NCI-H82 (cell line): ENCODE measurements at places on chromosomes 7 and 10.

DNA sequence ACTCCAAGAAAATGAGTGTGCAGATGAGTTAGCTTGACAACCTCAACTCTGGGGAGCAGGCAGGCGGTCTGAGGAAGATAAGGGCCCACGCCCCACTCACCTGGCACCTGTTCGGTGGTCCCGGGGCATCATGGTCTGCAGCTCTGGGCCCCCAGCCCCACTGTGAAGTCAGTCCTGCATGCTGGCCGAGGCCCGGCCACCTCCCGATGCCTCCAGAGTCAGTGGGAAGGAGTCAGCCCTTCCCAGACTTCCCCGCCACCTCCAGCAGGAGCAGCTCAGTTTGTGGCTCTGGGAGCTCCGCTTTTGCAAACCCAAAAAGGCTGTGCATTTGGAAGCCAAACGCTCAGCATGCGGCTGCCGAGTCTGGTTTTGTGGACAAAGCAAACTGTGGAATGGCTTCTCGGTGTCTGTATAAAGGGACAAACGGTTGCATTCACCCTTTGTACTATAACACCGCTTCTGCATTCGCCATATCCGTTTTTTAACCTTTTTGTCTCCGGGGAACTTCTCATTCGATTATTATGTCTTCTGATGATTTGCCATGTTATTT, 167.3 kb downstream of the CCDC3 start:
- DNase-seq: no peak

DNA sequence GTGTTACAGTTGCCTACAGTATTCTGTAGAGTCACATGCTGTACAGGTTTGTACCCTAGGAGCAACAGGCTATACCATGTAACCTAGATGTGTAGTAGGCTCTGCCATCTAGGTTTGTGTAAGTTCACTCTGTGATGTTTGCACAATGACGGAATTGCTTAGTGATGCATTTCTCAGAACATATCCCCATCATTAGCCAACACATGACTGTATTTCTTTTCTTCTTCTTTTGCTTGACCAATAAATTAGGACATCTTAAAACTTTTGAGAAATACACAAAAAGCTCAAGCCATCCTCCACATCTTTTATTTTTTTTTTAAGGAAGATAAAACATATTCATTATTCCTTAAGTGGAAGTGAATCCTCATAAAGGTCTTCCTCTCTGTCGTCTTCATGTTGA, 5.4 kb upstream of the PFKFB3 start:
- no peak for DNase-seq

DNA sequence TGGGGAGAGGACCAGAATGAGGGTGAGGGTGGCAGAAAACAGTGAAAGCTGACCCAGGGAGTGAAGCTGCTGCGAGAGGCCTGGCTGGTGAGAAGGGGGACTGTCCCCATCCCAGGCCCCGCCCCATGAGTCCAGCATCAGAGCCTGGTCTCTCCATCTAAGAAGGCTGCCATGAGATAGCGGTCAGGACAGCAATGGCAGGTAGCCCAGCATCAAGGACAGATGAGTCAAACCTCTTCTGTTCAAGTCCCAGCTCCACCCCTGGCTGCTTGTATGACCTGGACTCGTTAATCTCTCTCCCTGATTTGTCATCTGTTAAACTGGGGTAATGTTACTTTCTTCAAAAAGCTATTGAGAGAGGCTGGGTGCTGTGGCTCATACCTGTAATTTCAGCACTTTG, 22.2 kb downstream of the GPNMB start:
- no peak for DNase-seq

DNA sequence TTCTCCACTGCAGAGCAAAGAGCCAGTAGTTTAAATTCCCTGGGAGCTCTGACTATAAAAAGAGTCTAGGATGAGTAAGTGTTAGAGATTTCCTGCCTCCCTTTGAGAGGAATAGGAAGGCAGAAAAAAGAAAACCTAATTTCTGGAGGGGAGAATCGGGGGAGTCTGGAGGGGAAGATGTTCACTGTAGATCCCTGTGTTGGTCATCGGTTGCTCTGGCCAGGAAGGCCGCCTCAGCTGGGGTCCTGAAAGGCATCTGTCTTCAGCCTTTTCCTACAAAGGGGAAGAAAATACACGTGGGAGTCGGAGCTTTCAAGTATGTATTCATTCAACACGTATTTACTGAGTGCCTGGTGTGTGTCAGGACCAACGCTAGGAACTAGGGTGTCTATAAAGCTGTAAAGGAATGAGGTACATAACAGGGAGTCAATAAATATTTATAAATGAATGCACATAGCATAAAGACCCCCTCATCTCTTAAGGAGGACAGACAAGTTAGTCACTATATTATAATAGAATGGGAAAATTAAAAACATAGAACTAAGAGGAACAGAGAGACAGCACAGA, 101.1 kb downstream of the ICA1 start:
- no peak for DNase-seq

DNA sequence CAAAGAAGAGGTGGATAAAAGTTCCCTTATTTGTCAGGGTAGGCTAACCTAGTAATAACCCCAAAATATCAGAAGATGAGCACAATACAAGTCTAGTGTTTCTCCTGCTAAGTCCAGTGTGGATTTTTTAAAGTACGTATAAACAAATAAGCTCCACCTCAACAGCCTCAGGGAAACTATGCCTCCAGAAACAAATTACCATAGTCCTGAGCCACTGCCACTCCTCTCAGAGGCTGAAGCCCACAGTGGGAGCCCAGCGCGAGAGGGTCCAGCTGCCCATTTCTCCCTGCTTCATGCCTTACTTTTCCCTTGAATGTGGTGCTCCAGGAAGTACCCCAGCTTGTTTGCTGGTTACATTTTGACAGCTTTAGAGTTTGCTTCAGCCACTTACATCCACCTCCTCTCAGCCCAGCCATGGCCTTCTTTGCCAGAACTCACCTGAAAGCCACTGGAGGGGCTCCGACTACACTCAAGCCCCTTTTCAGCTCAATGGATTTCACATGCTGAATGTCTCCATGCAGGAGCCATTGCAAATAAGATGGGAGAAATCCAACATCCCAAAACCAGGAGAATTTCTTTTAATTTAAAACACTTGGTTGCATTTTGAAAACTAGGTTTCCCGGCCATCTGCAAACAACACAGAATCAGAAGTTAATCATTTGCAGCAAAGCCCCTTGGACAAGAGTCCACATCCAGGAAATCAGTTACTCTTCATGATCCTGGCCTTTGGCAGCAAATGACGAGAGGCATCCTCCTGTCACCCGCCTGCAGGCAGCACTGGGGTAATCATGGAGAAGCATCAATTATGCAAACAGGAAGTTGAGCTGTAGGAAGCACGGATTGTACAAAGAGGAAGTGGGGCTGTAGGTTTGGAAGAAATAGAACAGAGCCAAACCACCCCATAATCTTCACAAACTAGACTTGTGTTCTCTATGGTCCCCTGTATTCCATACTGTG, 138.1 kb downstream of the HERPUD2 start:
- no peak for DNase-seq

DNA sequence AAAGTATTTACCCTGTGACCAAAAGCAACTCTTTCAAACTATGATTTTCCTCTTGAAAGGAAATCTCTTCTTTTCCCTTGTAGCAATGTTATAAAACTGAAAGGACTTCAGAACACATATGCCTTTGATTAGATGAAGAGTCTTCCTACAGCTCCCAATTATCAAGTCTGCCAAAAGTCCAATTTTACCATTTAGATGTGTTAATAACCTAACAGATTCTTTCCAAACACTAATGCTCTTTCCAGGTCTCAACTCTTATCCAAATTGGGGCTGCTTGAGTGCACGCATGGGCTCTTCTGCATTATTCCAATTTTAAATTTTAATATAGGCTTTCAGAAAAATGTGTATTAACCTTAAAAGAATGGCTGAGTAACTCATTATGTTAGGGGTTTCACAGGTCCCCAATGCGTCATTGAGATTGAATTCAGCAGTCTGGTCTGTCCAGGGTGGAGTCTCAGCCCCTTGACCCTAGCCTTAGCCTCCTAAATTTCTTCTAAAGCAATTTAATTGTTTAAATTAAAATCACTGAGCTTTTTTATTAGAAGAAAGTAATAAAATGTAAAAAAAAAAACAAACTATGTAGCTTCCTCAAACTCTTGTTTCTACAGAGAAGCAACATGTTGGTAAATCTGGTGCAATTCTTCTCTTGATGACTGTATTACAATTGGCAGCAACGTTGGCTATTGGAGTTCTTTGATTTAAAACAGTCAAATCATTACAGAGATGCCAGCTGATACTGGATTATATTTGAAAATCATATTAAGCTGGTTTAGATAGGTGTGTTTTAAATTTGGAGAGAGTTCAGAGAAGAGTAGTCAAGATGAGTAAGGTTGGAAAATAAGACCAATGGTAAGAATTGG, 170.4 kb downstream of the DKK1 start:
- no peak for DNase-seq

DNA sequence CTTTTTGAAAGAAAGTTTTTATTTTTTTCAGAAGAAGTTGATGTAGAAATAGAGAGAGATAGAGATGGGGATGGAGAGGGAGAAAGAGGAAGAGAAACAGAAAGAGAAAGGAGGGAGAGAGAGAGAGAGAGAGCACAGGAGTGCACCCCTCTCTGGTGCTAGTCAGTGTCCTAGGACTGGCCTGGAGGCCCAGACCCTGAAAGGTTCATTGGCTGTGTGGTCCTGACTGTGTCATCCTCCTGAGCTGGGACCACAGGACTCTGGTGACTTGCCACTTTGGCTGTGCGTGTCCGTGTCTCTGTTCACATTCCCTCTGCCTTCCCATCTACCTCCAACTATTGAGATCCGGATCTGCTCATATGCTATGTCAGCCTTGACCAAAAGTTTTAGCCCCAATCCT, 62.1 kb upstream of the SHH start:
- no peak for DNase-seq

GRCh38 chr10:5447611-5448071, 35.3 kb downstream of the NET1 start:
- DNase-seq: no peak

GRCh38 chr7:4178916-4179687, 503.0 kb upstream of the FOXK1 start:
- DNase-seq: no peak

DNA sequence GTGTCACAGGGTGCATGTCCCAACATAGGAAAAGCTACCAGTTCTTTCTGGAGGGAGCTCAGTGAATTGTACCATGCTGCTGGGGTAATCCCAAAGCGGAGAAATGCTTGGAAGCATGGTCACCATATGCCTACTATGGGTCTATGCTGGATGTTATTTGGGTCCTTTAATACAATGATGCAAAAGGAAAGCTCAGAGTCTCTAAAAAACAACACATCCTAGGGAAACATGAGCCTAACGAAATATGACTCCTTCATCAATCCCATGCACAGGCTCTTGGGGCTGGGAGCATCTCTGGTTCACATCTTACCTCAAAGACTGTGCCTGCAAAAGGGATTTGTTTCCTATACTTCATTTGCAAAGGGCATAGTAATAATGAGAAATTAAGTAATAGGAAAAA, 65.2 kb downstream of the CUBN start:
- DNase-seq: no peak

DNA sequence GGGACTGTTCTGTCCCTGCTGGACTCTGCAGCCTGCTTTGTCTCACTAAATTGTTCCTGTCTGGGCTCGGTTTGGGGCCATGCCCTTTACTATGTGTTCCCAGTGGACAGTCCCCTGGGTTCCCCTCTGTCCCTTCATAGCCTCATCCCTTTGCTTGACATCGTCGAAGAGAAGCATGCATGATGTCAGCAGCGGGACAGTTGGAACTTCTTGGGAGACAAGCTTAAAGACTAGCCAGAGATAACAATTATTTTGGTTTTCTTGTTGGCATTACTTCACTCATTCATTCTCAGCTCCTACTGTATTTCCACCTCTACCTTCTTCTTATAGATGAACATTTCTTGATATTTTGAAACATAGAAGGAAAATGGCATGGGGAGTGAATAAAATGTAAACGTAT, 2.7 kb downstream of the EPHB6 start:
- no peak for DNase-seq

DNA sequence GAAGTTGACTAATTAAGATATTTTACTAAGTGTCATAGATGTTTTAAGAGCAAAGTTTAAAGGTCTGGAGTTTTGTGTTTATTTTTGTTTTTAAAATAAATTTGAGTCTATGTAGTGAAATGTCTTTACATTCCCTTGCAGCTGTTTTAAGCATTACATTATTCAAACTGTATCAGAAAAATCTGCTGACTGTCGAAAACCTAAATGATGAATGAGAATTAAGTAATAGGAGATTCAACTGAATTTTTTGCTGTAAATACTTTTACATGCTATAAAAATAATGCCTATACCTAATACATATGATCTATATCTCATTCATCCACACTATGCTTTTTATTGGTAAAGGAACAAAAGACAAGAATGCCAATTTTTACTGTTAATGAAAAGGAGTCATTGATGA, 227.2 kb downstream of the CSTF2T start:
- no peak for DNase-seq

DNA sequence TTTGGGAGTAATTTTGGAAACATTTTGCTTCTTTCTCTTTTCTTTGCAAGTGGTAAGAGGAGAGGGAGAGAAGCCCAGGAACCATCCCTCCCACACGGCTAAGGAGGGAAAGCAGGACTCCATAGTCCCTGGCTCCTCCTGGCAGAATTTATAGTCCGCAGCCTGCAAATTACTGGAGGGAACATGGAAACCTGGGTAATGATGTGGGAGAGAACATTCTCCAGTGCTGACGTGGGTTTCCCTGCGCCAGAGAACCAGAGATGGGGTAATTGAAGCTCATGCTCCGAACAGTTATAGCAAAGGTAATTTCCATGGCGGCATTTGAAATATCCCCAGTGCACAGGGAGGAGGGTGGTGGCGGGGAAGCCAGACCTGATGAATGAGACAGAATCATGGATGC, 320.4 kb downstream of the RPS24 start:
- DNase-seq: no peak

- no peak for DNase-seq
Measured at GRCh38 chr10:44418637-44419036, 33.7 kb upstream of the CXCL12 start.

DNA sequence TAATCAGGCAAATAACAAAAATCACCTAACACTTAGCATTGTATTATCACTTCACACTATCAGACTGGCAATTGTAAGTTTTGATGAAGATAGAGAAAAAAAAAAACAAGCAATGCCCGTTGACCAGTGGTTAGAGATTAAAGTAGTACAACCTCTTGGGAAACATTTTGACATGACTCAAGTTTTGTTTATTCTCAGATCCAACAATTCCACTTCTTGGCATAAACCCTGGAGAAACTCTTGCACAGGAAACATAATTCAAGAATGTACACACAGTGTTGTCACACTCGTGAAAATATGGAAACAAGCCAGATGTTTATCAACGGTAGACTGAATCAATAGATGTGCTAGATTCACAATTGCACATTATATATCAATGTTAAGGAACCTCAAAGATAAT, 37.2 kb downstream of the FRMD4A start:
- DNase-seq: no peak

DNA sequence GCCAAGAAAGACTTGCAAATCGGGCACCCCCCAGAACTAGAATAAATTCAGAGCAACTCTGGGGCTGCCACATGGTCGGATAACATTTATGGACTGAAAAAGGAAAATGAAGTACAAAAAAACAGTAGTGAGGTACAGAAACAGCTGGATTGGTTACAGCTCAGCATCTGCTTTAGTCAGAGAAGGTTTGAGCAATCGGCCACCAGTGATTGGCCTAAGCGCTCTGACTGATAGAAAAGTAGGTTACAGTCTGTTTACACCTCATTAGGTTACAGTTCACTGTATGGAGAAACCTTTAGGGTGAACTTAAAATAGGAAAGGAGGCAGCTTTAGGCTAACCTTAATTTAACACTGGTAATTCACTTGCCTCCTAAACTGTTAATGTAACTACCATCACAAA, 102.0 kb upstream of the DKK1 start:
- DNase-seq: no peak

- no peak for DNase-seq
Measured at GRCh38 chr7:151511946-151512345, 7.7 kb downstream of the RHEB start.

- DNase-seq: no peak
Measured at GRCh38 chr7:50513166-50513871, 51.9 kb downstream of the DDC start.
